ENCODE measurements at places on chromosomes 12 and 14. TPM values are rescaled to one million over a fixed set of nuclear protein-coding genes. Genes with fewer than 3 reads are reported as not detected.
A peak's percentile ranks its signal among the peaks of the same experiment; 100 is the strongest.

Gene LGR5
- not detected for total RNA-seq

Gene ZNF385A
- 8.3 TPM for total RNA-seq

Gene LALBA
- total RNA-seq = not detected

Gene CMA1
- total RNA-seq = not detected

Gene AQP6
- total RNA-seq = not detected

Gene IL22
- total RNA-seq = not detected

Gene SPTB
- 2.1 TPM for total RNA-seq

Gene SERPINA4
- not detected for total RNA-seq

- H3K27ac ChIP-seq = no peak overlapping the region
- H3K36me3 ChIP-seq = no peaks in the 10 kb centered on the region
- peaks cover 23% of the 10 kb centered on the region for H3K4me1 ChIP-seq
These were observed 24.7 kb downstream of the CLMN start for GRCh38 chr14:95294834-95295599.

GRCh38 chr12:77998236-77998786 is 167.6 kb downstream of the NAV3 start:
- H3K4me3 ChIP-seq = no peak overlapping the region
- H3K27me3 ChIP-seq = no peaks in the 10 kb centered on the region
- H3K27ac ChIP-seq = no peak overlapping the region
- H3K36me3 ChIP-seq = no peaks in the 10 kb centered on the region
- no peaks in the 10 kb centered on the region for H3K4me1 ChIP-seq

DNA sequence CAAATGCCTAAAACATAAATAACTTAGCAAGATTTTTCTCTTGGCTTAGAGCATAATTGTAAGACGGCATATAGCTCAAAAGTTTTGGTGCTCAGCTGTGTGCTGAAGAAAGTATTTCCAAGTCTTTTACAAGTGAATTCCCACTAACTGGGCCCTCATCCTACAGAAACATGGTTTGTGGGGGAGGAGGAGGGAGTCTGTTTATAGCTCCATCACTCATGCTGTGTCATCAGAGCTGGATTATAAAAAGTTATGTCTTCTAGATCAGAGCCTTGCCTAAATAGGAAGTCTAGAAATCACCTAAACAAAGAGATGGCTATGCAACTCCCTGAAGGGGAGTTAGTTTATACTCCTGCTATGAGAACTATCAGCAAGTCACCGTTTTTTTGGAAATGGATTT is 65.9 kb upstream of the OTOGL start:
- no peaks in the 10 kb centered on the region for H3K36me3 ChIP-seq
- no peak overlapping the region for H3K27ac ChIP-seq
- H3K4me3 ChIP-seq = no peak overlapping the region
- peak; percentile 44 for DNase-seq
- no peaks in the 10 kb centered on the region for H3K27me3 ChIP-seq
- peaks cover 7% of the 10 kb centered on the region for H3K4me1 ChIP-seq

DNA sequence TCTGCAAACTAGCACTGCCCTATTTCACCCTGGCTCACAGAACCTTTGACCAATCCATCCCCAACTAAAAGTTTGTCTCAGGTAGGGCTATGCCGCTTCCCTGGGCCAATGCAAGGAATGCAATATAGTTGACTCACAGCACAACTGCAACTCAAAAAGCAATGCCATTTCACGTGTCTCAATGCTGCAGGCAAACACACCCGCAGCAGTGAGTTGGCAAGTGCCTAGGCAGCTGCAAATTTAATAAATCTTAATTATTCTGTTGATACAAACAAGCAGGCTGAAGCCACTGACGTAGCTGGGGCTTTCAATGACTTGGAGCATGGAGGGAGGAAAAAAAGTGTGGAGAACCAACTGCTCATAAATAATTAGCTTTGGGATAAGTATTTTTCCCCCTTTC is 87.9 kb downstream of the SYNE3 start:
- no peak for DNase-seq
- no peak overlapping the region for H3K4me3 ChIP-seq
- no peaks in the 10 kb centered on the region for H3K36me3 ChIP-seq
- H3K4me1 ChIP-seq = peaks cover 6% of the 10 kb centered on the region
- H3K27me3 ChIP-seq = no peaks in the 10 kb centered on the region

GRCh38 chr12:5438671-5439200 is 6.8 kb downstream of the NTF3 start:
- no peaks in the 10 kb centered on the region for H3K4me1 ChIP-seq
- DNase-seq = no peak
- H3K4me3 ChIP-seq = no peak overlapping the region
- no peaks in the 10 kb centered on the region for H3K27me3 ChIP-seq
- no peak overlapping the region for H3K27ac ChIP-seq

DNA sequence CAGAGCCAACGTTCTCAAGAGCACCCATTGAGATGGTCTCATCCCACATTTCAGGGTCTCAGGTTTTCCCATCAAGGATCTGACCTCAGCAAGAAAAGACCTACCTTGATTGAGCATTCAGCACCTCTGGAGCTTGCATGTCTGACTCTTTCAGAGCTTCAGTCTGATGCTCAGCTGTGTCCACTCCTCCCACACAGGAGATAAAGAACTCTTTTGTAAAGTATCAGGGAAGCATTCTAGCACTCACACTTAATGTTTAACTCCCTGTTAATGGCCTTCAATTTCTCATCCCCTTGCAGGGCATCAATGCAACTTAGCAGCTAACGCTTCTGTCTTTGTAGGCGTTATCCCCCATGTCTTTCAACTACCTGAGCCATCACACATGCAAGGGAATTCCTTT is 124.1 kb downstream of the GALC start:
- H3K4me3 ChIP-seq = no peak overlapping the region
- H3K4me1 ChIP-seq = peaks cover 24% of the 10 kb centered on the region
- H3K36me3 ChIP-seq = no peaks in the 10 kb centered on the region
- no peak for DNase-seq
- no peaks in the 10 kb centered on the region for H3K27me3 ChIP-seq

GRCh38 chr14:69865701-69866365 is 13.4 kb upstream of the SMOC1 start:
- no peak overlapping the region for H3K4me3 ChIP-seq
- H3K4me1 ChIP-seq = no peaks in the 10 kb centered on the region
- DNase-seq = no peak
- no peak overlapping the region for H3K27ac ChIP-seq
- H3K36me3 ChIP-seq = no peaks in the 10 kb centered on the region
- H3K27me3 ChIP-seq = peaks cover 10% of the 10 kb centered on the region

- peaks cover 6% of the 10 kb centered on the region for H3K36me3 ChIP-seq
- H3K4me3 ChIP-seq = peak overlapping the region; percentile 50
- H3K27me3 ChIP-seq = no peaks in the 10 kb centered on the region
- peaks cover 41% of the 10 kb centered on the region for H3K4me1 ChIP-seq
- peak overlapping the region; percentile 66 for H3K27ac ChIP-seq
These were observed 146.5 kb downstream of the ETV6 start for GRCh38 chr12:11795913-11796459.

GRCh38 chr14:104968153-104968527 is 10.0 kb downstream of the AHNAK2 start:
- peaks cover 28% of the 10 kb centered on the region for H3K4me1 ChIP-seq
- H3K27me3 ChIP-seq = no peaks in the 10 kb centered on the region
- peaks cover 62% of the 10 kb centered on the region for H3K36me3 ChIP-seq
- H3K4me3 ChIP-seq = peak overlapping the region; percentile 92

- H3K4me1 ChIP-seq = peaks cover 5% of the 10 kb centered on the region
- no peak overlapping the region for H3K27ac ChIP-seq
- DNase-seq = peak; percentile 61
- no peak overlapping the region for H3K4me3 ChIP-seq
- H3K27me3 ChIP-seq = peaks cover 5% of the 10 kb centered on the region
These were observed 5.8 kb downstream of the ASB2 start for GRCh38 chr14:93970585-93970964.

- H3K27ac ChIP-seq = peak overlapping the region; percentile 67
- peak; percentile 65 for DNase-seq
- no peaks in the 10 kb centered on the region for H3K27me3 ChIP-seq
- peaks cover 49% of the 10 kb centered on the region for H3K4me1 ChIP-seq
These were observed 41.6 kb upstream of the CAPRIN2 start for GRCh38 chr12:30796313-30796780.

DNA sequence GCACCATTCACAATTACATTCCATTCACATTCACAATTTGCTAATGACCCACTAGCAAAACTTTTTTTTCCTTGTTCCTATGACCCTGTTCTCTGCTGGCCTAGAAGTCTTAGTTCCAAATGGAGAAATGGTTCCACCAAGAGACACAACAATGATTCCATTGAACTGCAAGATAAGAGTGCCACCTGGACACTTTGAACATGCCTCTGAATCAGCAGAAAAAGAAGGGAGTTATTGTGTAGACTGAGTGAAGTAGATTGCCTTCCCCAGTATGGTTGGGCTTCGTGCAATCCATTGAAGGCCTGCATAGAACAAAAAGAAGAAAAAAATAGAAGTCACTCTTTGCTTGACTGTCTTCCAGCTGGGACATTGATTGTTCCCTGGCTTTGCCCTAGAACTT is 133.8 kb upstream of the PMCH start:
- no peak overlapping the region for H3K27ac ChIP-seq

DNA sequence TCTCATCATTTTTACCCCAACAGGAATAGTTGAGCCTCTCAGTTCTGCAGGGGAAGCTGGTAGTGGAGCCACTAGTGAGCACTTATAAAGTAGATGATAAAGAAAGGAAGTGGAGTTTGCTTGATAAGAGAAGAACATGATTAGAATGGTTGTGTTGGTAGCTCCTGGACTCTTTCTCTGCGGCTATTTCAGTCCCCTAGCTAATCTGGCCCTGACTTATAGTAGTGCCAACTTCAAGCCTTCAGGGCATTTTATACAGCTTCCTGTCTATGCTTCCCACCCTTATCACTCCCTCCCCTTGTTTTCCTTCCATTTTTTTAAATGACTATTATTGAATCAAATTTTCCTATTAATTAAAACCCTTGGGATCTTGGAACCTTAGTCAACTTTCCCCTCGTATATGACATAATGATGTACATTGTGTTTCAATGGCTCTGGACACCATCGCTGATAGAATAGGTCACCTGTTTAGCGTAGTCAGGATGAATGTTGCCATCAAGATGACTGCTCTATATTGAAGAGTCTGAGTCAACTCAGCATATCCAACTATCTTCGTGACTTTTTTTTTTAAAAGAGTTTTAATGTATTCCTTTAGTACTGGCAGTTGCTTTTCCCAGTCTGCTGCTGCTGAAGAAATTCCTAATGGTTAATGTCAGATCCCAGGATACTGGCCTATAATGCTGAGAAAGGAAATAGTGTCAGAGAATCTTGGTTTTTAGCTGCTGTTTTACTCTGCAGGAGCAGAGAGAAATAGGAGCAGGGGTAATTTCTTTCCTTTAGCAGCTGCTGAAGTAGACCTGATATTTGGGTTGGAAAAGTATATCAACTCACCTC is 16.2 kb upstream of the PCNX1 start:
- H3K36me3 ChIP-seq = no peaks in the 10 kb centered on the region
- H3K4me3 ChIP-seq = no peak overlapping the region
- peaks cover 35% of the 10 kb centered on the region for H3K4me1 ChIP-seq
- H3K27ac ChIP-seq = no peak overlapping the region

DNA sequence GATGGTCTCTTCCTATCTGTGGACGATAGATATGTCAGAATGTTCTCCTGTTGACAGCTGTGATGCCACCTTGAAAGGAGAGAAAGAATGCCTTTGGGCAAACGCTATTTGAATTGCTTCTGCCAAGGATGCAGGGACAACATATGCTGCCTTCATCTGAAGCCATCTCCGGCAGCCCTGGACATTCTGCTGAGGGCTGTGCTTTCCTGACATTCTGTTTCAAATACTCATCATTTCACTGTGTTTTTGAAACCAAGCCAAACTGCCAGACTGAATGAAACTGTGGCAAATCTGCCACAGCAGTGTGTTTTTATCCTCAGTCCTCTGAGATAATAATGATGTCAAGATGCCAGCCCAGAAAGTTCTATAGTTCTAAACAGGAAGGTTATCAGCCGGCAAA is 85.8 kb upstream of the BCAT1 start:
- no peaks in the 10 kb centered on the region for H3K36me3 ChIP-seq
- H3K27ac ChIP-seq = no peak overlapping the region
- no peak overlapping the region for H3K4me3 ChIP-seq
- H3K27me3 ChIP-seq = no peaks in the 10 kb centered on the region
- DNase-seq = no peak

GRCh38 chr12:27426743-27427487 is 19.6 kb upstream of the SMCO2 start:
- no peaks in the 10 kb centered on the region for H3K27me3 ChIP-seq
- H3K36me3 ChIP-seq = no peaks in the 10 kb centered on the region
- no peak overlapping the region for H3K4me3 ChIP-seq
- no peaks in the 10 kb centered on the region for H3K4me1 ChIP-seq

DNA sequence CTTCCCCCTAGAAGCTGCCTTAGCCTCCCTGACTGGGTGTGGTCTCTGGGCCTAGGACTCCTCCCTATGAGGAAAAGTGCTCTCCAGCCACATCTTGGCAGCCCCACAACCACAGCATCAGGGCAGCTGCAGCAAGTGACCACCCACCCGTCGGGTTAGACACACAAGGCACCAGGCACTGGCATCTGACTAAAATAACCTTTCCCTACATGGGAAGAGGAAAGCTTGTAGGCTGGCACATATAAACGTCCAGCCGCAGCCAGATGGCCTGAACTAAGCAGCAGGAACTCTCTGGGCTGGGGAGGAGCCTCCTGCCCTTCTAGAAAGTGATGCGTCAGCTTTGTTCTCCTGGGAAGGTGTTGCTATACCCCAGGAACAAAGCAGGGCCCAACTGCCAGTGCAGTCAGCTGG is 328.7 kb downstream of the DPF3 start:
- H3K4me3 ChIP-seq = no peak overlapping the region
- no peaks in the 10 kb centered on the region for H3K36me3 ChIP-seq
- DNase-seq = no peak
- no peaks in the 10 kb centered on the region for H3K4me1 ChIP-seq

DNA sequence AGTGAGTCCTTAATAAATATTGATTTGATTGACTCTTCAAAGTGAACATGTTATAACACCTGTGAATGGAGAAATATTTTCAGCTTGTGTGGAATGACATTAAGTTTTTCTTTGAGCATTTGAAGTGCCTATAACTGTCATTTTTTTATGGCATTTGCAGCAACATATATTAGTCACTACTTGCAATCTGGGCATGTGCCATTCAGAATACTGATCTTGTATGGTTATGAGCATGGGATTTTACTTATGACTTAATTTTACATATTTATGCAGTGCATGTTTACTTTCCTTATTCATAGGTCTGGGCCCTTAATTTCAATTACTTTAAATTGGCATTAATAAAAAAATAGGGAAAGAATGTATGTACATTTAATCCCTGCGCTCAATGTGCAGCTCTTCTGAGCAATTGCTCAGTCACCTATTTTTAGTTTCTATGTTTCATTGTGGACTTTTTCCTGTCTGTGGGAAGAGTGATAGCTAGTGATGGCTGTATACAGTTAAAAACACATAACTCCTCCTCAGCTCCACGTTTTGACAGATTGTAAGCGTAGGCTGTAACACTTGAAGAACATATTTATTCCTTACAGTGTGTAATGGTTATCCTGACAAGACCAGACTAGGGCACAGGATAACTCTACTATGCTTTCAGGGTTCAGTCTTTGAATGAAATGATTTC is 339.6 kb downstream of the SNAPC1 start:
- H3K4me1 ChIP-seq = no peaks in the 10 kb centered on the region
- H3K27me3 ChIP-seq = no peaks in the 10 kb centered on the region
- no peak overlapping the region for H3K27ac ChIP-seq
- DNase-seq = no peak
- no peaks in the 10 kb centered on the region for H3K36me3 ChIP-seq
